Gastrocnemius medialis (tissue), 4 donors: ENCODE measurements at places on chromosomes 11 and 22.

DNA sequence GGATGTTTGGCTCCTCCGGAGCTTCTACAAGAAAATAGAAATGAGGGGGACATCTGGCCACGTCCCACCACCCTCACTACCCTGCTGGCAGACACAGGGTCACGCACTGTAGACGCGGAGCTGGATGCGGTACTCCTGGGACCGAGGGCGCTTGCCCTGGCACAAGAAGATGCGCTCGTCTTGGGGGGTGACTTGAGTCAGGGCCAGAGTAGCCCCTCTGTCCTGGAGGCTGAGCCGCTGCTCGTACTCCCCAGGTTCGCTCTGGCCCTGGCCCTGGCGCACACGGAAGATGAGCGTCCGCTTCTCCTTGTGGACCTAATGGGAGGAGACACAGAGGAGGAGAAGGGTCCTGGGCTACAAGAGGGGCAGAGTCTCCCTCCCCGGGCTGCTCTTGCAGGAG lies 2.2 kb downstream of the MCAM start:
- DNase-seq = no peak

- DNase-seq = no peak
These were observed 111.5 kb upstream of the IGLL5 start for GRCh38 chr22:22776121-22776520.

DNA sequence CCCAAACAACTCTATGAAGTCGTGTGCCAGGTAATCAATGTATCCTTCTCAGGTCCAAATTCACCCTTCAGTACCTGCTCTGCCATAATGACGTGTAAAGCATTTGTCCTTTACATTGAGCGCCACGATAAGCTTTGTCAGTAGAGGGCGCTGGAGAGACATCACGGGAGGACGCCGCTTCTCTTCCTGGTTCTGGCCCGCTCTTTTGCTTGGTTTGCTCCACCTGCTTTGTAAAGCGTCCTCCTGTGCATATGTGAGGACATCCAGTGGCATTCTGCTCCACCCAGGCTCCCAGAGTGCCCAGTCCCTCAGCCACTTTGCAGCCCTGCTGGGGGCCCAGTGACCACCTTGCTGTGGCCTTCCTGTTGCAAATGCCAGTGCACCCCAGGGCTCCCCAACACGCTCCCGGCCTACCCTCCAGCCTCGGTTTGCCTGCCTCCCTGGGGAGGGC lies 61.1 kb downstream of the WT1 start:
- no peak for DNase-seq

- no peak for DNase-seq
These were observed 32.2 kb downstream of the SLC6A5 start for GRCh38 chr11:20631519-20632168.

GRCh38 chr11:120702656-120703055 lies 191.1 kb downstream of the GRIK4 start:
- DNase-seq = no peak

- no peak for DNase-seq
These were observed 3.0 kb downstream of the OR8D1 start for GRCh38 chr11:124310721-124311120.
